ENCODE measurements at places on chromosomes 5 and 9. TPM values are rescaled to one million over a fixed set of nuclear protein-coding genes. Genes with fewer than 3 reads are reported as not detected.

- H3K27me3 ChIP-seq, result no peaks in the 10 kb centered on the region
- H3K36me3 ChIP-seq, result no peaks in the 10 kb centered on the region
- peaks cover 12% of the 10 kb centered on the region for H3K4me1 ChIP-seq
- DNase-seq, result no peak
- no peak overlapping the region for H3K27ac ChIP-seq
These were observed 253.8 kb downstream of the CRB2 start for GRCh38 chr9:123609844-123610243.

DNA sequence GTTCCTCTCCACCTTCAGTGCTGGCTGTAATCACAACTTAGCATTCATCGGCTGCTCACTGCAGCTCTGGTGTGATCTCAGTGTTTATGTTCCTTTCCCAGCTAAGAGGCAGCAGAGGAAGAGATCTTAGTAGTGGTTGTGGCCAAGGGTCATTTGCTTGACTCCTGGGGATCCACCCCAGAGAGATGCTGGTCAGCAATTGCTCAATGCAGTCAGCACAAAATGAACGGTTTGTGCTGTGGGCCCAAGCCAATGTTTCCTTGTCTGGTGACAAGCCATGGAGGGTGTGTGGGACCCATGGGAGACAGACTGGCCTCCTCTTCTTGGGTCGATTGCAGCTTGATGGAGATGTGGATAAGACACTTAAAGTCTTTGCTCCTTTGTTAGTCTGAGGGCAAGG lies 16.1 kb upstream of the FRMD3 start:
- H3K4me3 ChIP-seq, result no peak overlapping the region
- no peaks in the 10 kb centered on the region for H3K27me3 ChIP-seq
- H3K4me1 ChIP-seq, result no peaks in the 10 kb centered on the region

The STARD4 gene
- total RNA-seq, result 4.1 TPM

DNA sequence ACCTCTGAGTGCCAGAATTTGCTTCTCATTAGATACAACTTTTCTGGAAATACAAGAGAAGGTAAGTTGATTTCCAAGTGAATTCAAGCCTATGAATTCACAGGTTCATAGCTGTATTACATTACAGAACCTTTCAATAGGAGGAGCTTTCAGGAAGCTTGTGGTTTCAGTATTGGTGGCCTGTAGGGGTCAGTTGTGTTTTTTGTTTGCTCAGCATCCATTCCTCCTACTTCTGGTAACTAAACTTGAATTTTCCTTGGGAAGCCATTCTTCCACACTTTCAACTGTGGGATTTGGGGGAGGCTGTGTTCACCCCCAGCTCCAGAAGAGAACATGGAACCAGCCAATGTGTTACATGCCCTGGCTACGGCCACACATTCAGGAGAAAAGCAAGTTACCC lies 5.6 kb upstream of the CYSTM1 start:
- DNase-seq, result no peak
- H3K4me1 ChIP-seq, result peaks cover 18% of the 10 kb centered on the region
- H3K4me3 ChIP-seq, result no peak overlapping the region
- H3K27me3 ChIP-seq, result no peaks in the 10 kb centered on the region
- H3K27ac ChIP-seq, result no peak overlapping the region

All from heart right ventricle (tissue), 16 donors.